ENCODE measurements at places on chromosomes 16 and 17. TPM values are rescaled to one million over a fixed set of nuclear protein-coding genes. Genes with fewer than 3 reads are reported as not detected.

GRCh38 chr17:49508866-49509587, 13.9 kb downstream of the NGFR start:
- ATAC-seq, result no peak

DNA sequence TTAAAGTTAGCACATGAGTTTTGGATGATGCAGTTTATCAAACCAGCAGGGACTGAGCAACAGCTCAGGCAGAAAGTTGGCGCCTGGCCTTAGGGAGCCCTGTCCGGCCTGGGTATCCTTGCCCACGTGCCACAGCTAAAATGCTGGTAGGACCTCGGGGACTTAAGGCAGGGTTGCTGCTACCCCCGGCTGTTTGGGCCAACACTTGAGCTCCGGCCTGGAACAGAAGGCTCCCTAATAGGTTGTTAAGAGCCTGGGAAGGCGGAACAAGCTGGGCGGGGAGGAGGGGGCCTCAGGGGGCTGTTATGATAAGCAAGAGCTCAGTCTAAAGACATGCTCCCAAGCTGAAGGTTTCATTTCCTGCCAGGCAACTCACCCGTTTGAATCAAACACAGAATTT, 39.7 kb downstream of the CUEDC1 start:
- ATAC-seq, result no peak

GRCh38 chr17:39026980-39027451, 59.8 kb upstream of the FBXO47 start:
- ATAC-seq, result peak; percentile 86

PPY gene
- not detected for total RNA-seq

DNA sequence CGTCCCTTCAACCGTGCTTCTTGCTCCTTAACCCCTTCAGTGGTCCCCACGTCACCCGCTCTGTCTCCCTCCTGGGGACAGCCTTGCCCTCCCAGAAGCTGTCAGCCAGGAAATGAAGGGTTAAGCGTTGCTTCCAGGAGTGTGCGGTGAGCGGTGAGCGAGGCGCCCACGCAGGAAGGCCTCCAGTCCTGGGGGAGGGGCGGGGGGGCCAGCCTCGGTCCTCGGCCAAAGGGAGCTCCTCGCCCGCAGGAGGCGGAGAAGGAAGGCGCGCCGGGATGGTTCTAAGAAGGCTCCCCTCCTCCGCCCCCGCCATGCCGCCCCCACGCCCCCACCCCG, 2.3 kb downstream of the RBFOX3 start:
- ATAC-seq, result no peak

P3H4 gene
- 8.3 TPM for total RNA-seq

TBC1D3B gene
- 9.2 TPM for total RNA-seq

MT1E gene
- 194 TPM for total RNA-seq

GRCh38 chr16:88526906-88527185, 43.4 kb upstream of the ZC3H18 start:
- no peak for ATAC-seq

ABCC6 gene
- total RNA-seq, result 0.93 TPM

SPNS3 gene
- total RNA-seq, result not detected

RNF222 gene
- not detected for total RNA-seq

Data from gastroesophageal sphincter (tissue), 4 donors.